Stimulated activated CD8-positive, alpha-beta memory T cell treated with anti-CD3 and anti-CD28 coated beads, Interleukin-15, amount 100 ng/mL, for 24 hours (primary cell): ENCODE measurements at places on chromosomes 13 and 19.

GRCh38 chr19:39265321-39265916 lies 2.8 kb upstream of the IFNL2 start:
- no peak for DNase-seq

GRCh38 chr13:84997858-84998257 lies 801.4 kb downstream of the SLITRK6 start:
- no peak for DNase-seq

DNA sequence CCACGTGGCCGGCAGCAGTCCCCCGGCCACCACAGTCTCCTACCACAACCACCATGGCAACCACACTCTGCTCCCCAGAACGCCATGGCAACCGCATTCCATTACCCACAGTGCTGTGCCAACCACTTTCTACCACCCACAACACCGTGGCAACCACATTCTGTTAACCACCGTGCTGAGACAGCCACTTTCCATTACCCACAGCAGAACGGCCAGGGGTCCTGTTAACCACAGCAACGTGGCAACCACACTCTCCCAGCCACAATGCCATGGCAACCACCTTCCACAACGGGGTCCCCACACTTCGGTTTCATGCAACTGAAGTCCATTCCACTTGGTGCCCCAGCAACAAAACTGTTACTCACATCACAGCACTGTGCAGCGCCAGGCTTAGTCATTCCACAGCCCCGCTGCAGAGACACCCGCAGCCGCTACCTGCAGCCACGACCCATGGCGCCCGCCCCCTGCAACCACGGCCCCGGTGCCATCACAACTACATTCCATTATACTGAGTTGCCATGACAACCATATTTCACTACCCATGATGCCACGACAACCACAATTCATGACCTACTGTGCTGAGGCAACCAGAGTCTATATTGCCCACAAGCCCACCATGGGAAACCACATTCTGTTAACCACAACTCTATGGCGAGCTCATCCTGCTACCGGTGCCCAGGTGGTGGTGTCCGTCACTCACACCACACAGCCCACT lies 10.0 kb downstream of the DPF1 start:
- DNase-seq: peak; percentile 31

DNA sequence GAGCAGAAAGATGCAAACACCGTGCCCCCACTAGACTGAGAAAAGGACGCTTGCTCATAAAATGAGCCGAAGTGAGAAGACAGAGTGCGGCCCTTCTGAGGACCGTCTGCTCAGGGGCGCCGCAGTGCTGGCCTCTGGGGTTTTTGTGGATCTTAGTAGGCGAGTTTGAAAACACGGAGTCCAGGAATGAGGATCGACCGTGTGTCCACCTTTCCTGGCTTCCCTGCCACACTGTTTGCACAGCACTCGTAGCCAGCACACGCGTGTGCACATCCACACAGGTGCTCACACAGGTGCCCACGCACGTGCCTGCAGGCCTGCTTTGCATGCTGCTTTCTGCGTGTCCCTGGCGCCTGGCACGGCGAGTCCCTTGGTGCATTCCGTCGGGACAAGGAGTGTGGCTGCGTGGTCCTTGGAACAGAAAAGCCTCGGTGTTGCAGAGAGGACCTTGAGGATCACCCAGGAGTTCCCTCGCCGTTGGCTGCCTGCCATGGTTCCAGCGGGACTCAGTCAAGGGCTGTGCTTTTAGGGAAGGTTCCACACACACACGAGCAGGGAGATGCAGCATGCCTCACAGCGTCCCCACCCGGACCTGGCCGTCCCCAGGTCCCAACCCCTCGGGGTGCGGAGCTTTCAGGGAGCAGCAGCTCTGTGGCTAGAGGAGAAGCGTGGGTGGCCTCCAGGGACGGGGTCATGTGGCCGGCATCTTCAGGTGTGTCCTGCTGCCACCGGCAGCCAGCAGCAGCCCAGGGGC lies 10.1 kb upstream of the ZNF554 start:
- DNase-seq: no peak

DNA sequence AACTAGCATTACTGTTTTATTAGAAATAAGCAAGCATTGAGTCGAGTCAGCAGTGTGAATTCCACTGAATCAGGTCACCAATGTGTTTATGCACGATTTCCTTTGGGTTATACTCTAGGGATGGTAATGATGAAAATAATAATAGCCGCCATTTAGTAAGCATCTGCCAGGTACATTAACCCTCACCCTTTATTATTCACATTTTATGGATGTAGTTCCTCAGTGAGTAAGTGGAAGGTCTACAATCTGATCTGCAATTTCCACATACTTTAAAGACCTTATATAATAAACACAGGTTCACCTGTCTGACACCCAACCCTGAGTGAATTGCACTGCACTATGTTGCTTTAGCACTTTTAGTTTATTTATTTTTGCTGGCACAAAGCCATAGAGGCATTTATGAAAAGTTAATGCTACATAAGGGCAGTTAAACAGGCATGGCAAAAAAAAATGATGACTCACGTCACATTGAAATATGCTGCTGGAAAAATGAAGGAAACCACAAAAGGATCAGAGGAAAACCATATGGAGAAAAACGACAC lies 122.4 kb downstream of the TRPC4 start:
- no peak for DNase-seq

GRCh38 chr13:97385146-97385545 lies 48.8 kb upstream of the RAP2A start:
- no peak for DNase-seq

- DNase-seq: no peak
These were observed 12.1 kb downstream of the TMPRSS9 start for GRCh38 chr19:2372076-2372612.

DNA sequence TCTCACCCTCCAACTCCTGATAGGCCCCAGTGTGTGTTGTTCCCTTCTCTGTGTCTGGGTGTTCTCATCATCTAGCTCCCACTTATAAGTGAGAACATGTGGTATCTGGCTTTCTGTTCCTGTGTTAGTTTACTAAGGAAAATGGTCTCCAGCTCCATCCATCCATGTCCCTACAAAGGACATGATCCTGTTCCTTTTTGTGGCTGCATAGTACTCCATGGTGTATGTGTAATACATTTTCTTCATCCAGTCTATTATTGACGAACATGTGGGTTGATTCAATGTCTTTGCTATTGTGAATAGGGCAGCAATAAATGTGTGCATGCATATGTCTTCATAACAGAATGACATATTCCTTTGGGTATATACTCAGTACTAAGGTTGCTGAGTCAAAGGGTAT lies 1397.0 kb downstream of the UQCRFS1 start:
- no peak for DNase-seq

- DNase-seq: no peak
These were observed 1.0 kb downstream of the EPOR start for GRCh38 chr19:11382898-11383705.

DNA sequence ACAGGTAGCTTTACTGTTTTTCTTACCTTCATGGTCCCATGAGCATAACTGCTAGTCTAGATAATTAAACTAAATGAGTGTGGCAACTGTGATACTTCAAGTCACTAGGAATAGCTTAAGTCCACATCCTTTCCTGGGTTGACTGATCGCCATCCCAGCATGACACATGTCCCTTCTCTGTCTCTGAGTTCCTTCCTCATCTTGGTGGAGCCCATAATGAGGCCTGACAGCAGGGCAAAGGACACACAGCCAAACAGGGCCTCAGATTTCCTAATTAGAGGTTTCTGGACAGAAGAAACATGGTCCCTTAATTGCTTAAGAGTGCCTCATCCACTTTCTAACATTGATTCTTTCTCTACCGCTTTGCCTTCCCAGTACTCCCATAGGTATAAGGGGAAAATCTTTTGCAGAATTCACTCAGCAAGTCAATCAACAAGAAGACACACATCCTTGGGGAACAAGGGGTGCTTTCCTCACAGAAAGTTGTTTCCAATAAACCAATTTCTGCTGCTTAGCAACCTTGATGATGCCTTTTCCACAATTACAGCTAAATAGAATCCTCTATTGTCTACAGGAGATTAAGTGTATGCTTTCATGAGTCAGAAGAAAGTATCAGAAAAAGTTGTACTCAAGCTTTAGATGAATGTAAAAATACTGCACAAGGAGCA lies 208.3 kb upstream of the SERP2 start:
- no peak for DNase-seq

- no peak for DNase-seq
These were observed 17.6 kb downstream of the CEBPG start for GRCh38 chr19:33390908-33391630.

DNA sequence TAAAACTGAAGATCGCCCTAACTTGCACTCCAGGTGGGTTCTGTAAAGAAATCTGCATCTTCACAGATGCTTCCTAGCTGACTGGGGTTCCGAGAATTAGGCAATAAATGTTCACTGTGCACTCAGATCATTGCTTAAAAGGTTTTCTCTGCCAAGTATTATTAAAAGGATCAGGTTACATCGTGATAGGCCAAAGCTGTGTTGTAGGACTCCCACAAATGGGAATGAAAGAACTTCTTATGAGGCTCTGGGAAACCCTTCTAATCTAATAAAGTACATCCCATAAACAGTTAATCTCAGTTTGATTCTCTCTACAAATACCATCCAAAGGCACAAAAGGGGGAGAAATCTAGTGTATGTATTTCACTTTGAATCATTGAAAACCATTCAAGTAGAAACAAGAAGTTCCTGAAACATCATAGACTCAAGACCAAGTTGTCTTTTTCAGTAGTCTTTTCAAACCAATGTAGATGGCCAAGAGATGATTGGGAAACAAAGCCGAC lies 7.1 kb upstream of the POU4F1 start:
- DNase-seq: no peak

DNA sequence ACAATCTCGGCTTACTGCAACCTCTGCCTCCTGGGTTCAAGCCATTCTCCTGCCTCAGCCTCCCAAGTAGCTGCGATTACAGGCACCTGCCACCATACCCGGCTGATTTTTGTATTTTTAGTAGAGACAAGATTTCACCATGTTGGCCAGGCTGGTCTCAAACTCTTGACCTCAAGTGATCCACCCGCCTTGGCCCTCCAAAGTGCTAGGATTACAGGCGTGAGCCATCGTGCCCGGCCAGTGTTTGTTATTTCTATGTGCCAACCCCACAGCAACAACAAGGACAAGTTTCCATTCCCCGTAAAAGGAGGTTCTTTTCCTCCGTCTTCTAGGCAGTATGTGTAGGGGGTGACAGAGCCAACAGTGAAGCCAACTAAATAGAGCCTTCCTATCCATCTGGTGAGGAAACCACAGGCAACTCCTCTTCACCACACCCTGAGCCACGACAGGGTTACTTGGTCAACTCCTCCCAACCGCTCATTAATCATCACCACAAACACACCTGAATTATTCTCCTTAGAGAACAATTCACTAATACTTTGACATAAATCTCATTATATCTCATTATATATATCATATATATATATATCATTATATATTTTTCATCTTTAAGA lies 25.5 kb downstream of the FOXO1 start:
- DNase-seq: no peak

- no peak for DNase-seq
These were observed 64.0 kb downstream of the RXFP2 start for GRCh38 chr13:31803311-31803710.

DNA sequence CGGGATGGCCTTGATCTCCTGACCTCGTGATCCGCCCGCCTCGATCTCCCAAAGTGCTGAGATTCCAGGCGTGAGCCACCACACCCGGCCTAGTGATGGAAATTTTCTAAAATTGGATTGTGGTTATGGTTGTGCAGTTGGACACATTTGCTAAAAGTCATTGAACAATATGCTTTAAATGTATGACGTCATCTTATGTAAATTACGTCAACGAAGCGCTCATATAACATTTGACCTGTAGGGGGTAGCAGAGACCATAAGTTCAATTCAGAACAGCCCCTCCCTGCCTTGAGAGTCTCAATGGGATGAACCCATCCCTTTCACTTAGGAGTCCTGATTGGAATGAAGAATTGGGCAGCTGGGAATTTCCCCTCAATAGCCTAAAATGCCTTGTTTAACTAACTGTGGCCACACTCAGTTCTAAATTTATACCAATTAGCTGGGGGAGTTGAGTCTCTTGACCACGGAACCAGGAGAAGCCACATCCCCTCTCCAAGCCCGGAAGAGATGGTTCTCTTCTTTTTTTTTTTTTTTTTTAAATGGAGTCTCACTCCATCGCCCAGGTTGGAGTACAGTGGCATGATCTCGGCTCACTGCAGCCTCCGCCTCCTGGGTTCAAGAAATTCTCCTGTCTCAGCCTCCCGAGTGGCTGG lies 15.2 kb upstream of the TLE6 start:
- DNase-seq: no peak

GRCh38 chr19:29564574-29565005 lies 38.8 kb downstream of the VSTM2B start:
- no peak for DNase-seq

DNA sequence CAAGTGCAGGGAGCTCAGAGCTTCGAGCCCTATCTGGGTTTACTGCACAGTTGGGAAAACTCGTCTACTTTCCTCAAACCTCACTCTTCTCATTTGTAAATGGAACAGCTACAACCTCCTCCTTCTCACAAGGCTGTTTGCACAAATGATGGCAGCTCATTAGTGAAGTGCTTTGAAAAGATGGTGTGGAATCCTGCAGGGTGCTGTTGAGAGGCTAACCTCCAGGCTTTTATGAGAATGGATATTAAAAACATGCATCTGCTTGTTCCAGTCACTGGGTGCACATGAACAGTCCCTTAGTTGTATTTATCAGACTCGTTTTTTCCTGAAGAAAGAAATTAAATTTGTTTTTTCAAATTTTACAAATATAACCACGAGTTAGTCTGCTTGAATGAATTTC lies 36.6 kb downstream of the PCDH8 start:
- DNase-seq: no peak

DNA sequence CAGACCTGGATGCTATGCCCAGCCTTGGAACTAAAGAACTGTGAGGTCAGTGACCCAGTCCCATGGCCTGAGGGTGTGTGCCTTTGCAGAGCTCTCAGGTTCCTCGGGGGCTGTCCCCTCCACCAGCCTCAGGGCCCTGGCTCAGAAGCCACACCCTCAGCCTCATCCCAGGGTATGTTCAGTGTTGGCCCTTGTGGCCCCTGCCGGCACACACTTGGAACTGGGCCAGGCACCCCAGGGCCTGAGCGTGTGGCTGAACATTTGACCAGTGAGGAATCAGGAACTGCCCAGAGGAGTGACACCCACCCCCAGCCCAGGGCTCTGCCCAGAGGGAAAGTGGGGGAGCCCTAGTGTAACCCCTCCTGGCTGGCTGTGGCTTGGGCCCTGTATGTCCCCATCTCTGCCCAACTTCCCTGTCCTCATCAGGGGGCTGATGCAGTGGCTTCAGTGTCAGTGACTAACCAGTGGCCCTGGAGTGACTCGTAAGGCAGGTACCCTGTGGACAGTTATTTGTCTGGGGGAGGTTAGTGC lies 10.0 kb downstream of the NKPD1 start:
- no peak for DNase-seq

DNA sequence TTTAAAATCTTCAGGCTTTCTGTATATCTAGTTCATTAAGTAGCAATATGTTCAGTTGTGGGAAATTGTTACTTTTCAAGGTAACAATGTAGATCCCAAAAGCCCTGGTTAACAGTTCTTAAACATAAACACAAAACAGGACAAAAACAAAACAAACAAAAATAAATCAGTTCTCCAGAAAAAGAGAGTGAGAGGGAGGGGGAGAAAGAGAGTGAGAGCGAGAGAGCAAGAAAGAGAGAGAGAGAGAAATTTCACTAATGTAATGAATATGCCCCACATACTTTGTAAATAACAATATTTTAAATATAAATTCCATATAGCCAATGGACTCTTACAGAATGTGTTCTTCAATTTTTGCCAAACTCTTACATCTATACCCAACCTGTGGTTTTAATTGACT lies 275.5 kb downstream of the GPC6 start:
- DNase-seq: no peak
